ENCODE measurements at places on chromosomes 5 and 9.

GRCh38 chr9:16885931-16886330, 15.5 kb upstream of the BNC2 start:
- H3K36me3 ChIP-seq = no peaks in the 10 kb centered on the region
- H3K27me3 ChIP-seq = no peaks in the 10 kb centered on the region
- no peak overlapping the region for H3K4me3 ChIP-seq
- DNase-seq = no peak
- H3K4me1 ChIP-seq = peaks cover 3% of the 10 kb centered on the region
- no peak overlapping the region for H3K27ac ChIP-seq

- no peaks in the 10 kb centered on the region for H3K27me3 ChIP-seq
- H3K4me3 ChIP-seq = peak overlapping the region; percentile 90
- peaks cover 35% of the 10 kb centered on the region for H3K4me1 ChIP-seq
- peak overlapping the region; percentile 94 for H3K27ac ChIP-seq
Measured at GRCh38 chr5:43037636-43038495, 2.3 kb downstream of the ANXA2R start.

- no peak overlapping the region for H3K27ac ChIP-seq
- no peak for DNase-seq
- H3K36me3 ChIP-seq = peaks cover 1% of the 10 kb centered on the region
- H3K4me3 ChIP-seq = no peak overlapping the region
- no peaks in the 10 kb centered on the region for H3K4me1 ChIP-seq
Measured at GRCh38 chr9:133935328-133936005, 56.7 kb downstream of the VAV2 start.

DNA sequence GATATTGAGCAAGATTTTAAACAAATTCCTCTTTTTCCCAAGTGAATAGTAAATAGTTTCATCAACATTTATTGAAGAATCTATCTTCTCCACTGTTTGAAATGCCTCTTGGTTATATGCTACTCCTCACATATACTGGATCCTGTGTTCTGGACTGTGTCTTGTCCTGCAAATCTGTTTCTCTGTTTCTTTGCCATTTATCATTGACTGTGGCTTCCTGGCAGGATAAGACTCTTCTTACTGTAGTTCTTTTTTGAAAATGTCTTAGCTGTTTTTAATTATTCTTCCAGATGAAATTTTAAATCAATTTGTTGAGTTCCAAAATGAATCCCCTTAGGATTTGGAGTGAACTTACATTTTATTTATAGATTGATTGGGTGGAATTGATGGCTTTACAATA, 27.8 kb downstream of the RALGPS1 start:
- H3K4me1 ChIP-seq = peaks cover 5% of the 10 kb centered on the region
- no peak for DNase-seq
- H3K36me3 ChIP-seq = no peaks in the 10 kb centered on the region
- no peak overlapping the region for H3K4me3 ChIP-seq
- no peak overlapping the region for H3K27ac ChIP-seq
- H3K27me3 ChIP-seq = peaks cover 24% of the 10 kb centered on the region

DNA sequence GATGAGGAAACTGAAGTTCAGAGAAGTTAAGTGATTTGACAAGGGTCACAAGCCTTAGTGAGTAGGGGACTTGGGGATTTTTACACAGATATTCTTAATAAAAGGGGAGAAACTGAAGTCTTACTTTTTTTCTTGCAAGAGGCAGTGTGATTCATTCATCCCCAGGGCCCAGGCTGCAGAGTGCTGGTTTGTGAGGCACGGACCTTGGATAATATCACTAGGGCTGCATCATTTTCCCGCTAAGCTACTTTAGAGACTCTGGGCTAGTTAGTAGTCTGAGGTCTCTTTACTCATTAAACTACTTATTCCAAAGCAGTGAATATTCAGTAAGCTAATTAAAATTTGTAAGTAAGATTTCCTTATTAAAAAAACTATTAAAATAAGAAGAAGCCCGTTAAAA, 195.0 kb downstream of the PBX3 start:
- H3K27me3 ChIP-seq = no peaks in the 10 kb centered on the region
- H3K4me1 ChIP-seq = peaks cover 1% of the 10 kb centered on the region
- peaks cover 26% of the 10 kb centered on the region for H3K36me3 ChIP-seq

GRCh38 chr9:100534401-100534800, 43.5 kb upstream of the CAVIN4 start:
- DNase-seq = no peak
- H3K4me1 ChIP-seq = no peaks in the 10 kb centered on the region
- no peak overlapping the region for H3K27ac ChIP-seq
- no peaks in the 10 kb centered on the region for H3K36me3 ChIP-seq
- no peak overlapping the region for H3K4me3 ChIP-seq

GRCh38 chr9:113446323-113446740, 17.2 kb upstream of the RGS3 start:
- DNase-seq = no peak
- H3K4me3 ChIP-seq = no peak overlapping the region
- H3K27ac ChIP-seq = no peak overlapping the region
- H3K4me1 ChIP-seq = peaks cover 3% of the 10 kb centered on the region
- no peaks in the 10 kb centered on the region for H3K27me3 ChIP-seq
- no peaks in the 10 kb centered on the region for H3K36me3 ChIP-seq

- no peak overlapping the region for H3K27ac ChIP-seq
- H3K36me3 ChIP-seq = no peaks in the 10 kb centered on the region
- no peak for DNase-seq
- peaks cover 13% of the 10 kb centered on the region for H3K4me1 ChIP-seq
- H3K4me3 ChIP-seq = no peak overlapping the region
- H3K27me3 ChIP-seq = peaks cover 8% of the 10 kb centered on the region
Measured at GRCh38 chr9:126527109-126527825, 86.5 kb upstream of the LMX1B start.

GRCh38 chr5:33336891-33337636, 103.7 kb upstream of the TARS1 start:
- no peaks in the 10 kb centered on the region for H3K36me3 ChIP-seq
- no peaks in the 10 kb centered on the region for H3K4me1 ChIP-seq
- H3K4me3 ChIP-seq = no peak overlapping the region
- DNase-seq = no peak
- H3K27ac ChIP-seq = no peak overlapping the region

GRCh38 chr5:148482196-148482595, 98.4 kb downstream of the FBXO38 start:
- H3K4me1 ChIP-seq = peaks cover 6% of the 10 kb centered on the region
- H3K36me3 ChIP-seq = no peaks in the 10 kb centered on the region
- H3K27ac ChIP-seq = no peak overlapping the region
- no peak overlapping the region for H3K4me3 ChIP-seq
- H3K27me3 ChIP-seq = peaks cover 27% of the 10 kb centered on the region

DNA sequence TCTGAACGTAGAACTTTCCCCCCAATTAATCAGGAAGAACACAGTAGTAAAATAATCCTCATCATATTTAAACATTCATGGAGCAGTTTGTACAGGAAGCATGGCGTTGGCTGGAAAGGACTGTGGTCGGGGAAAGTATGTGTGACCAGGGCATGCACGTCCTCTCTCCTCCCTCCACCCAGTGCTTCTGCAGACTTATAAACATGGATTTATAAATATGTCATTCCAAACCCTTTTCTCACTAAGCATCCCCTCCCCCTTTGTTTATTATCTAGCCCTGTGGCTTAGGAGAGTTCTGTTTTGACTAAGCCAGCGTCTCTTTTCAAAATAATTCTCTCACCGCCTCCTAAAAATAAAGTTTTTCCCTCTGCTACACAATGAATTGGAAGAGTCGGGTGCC, 70.4 kb upstream of the DAP start:
- H3K27me3 ChIP-seq = peaks cover 4% of the 10 kb centered on the region
- H3K4me1 ChIP-seq = no peaks in the 10 kb centered on the region
- no peak overlapping the region for H3K4me3 ChIP-seq
- DNase-seq = no peak

DNA sequence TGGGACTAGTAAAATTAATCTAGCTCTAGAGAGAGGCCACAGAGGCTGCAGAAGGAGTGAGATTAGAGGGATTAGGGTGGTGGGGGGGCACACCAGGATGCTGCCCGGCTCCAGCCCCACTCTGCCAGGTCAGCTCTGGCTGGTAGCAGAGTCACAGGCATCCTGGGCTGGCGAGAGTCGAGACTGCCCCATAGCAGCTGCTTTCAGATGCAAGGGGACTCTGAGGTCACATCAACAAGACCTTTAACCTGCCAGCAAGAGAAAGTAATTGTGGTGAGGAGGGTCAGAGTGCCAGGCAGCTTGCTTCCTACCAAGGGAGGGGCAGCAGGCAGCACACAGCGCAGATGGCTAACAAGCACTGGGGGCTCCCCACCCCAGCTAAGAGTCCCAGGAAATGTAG, 7.5 kb downstream of the EPB41L4B start:
- no peak overlapping the region for H3K4me3 ChIP-seq
- no peak for DNase-seq
- no peaks in the 10 kb centered on the region for H3K36me3 ChIP-seq
- H3K27me3 ChIP-seq = peaks cover 74% of the 10 kb centered on the region
- no peak overlapping the region for H3K27ac ChIP-seq
- peaks cover 3% of the 10 kb centered on the region for H3K4me1 ChIP-seq

DNA sequence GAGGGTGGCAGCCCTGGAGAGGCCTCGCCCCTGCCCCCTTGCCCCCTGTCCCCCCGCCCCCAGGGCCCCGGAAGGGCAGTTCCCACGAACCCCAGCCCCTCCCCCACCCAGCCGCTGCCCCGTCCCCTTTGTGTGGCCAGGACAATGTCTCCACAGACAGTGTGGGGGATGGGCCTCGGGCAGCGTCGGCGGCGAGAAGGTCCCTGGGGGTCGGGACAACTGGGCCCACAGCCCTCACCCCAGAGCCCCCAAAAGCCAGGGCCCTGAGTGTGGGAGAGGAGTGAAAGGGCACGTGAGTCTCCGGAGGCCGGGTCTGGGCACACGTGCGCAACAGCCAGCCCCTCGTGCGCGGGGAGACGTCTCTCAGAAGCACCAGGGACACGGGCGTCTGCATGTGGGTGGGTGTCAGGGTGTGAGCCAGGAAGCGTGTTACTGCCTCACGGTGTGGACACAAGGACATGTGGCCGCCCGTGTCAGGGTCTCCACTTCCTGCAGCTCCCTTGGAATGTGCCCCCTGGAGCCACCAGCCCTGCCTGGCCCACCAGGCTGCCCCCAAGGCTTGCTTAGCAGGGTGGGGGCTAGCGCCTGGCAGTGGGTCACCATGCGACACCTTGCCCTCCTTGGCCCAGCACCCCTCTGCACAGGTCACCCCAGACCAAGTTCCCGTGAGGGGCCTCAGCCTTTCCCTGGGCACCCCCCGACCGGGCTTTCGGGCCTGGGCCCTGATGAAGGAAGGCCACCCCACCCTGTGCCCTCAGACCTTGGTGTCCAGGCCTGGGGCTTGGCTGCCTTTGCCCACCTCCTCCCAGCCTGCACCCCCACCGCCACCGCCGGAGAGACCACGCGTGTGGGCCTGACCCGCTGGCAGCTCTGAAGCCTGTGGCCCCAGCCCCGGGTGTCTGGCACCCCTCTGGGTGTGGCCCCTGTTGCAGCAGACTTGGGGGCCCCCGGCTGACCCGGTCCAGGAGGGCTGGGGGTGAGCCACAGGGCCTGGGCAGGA, 12.8 kb upstream of the NRARP start:
- no peaks in the 10 kb centered on the region for H3K27me3 ChIP-seq
- H3K27ac ChIP-seq = no peak overlapping the region
- no peak overlapping the region for H3K4me3 ChIP-seq
- peaks cover 5% of the 10 kb centered on the region for H3K4me1 ChIP-seq

DNA sequence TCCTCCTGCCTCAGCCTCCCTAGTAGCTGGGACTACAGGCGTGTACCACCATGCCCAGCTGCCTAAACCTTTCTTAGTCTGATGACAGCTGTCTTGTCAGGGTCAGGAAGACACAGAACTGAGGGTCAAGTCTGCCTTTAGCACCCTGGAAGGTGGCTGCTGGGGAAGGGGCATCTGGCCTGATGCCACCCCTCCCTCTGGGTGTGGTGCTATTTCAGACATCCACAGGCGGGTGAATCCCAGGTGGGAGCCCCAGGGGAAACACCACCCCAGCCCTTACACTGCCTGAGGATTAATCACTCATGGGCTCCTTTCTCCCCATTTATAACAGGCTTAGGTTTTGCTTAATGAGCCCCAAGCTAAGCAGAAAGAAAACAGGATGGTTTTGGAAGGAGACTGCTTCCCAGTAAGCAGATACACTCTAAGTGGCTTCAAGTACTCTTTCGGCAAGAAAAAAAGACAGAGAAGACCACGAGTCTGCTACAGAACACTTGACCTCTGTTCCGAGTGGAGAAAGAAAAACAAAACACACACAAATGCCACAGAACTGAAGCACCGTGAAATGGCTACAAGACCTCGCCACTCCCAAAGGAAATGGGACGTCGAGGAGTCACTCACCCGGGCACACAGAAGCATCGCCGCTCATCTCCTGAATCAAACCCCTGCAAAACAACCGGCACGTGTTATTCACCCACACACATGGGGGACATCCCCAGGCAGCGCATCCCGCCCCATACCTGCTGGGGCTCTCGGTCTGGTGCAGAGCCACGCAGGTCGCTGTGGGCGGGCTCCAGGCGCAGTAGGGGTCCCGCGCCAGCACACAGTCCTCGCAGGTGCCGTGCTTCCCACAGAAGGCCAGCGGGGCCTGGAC, 62.4 kb downstream of the SECISBP2 start:
- H3K36me3 ChIP-seq = peaks cover 35% of the 10 kb centered on the region
- no peak overlapping the region for H3K4me3 ChIP-seq
- H3K27me3 ChIP-seq = no peaks in the 10 kb centered on the region
- H3K4me1 ChIP-seq = peaks cover 25% of the 10 kb centered on the region

- H3K36me3 ChIP-seq = peaks cover 2% of the 10 kb centered on the region
- no peak overlapping the region for H3K4me3 ChIP-seq
- no peaks in the 10 kb centered on the region for H3K27me3 ChIP-seq
- H3K4me1 ChIP-seq = peaks cover 31% of the 10 kb centered on the region
- no peak overlapping the region for H3K27ac ChIP-seq
Measured at GRCh38 chr5:132384506-132385050, 15.1 kb downstream of the SLC22A5 start.

DNA sequence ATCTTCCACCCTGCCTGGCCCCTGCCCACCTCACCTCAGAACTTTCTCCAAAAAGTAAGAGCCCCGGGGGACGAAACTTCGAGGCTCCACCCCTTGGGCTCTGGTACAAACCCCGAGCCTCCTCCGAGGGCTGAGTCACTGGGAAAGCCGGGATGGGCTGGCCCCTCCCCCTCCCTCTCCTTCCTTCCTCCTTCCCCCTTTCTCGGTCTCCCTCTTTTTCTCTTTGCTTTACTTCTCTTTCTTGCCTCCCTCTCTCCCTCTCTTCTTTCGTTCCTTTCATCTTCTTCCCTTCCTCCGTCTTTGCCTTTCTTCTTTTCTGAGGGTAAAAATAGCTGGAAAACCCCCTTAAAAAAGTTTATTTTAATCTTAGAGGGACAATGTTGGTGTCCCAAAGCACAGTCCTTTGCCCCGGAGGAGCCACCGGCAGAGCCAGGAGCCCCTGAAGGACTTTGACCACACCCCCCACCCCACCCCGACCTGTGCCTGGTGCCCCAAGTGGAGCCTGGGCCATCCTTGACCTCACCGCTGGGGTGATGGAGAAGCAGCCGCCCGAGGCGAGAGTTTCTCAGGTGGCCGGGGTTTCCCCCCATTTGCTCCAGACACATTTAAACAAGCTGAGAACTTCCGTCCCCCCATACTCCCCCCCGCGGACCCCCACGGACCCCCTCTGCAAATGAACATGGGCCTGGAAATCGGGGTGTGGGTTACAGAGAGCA, 5.7 kb upstream of the NOTCH1 start:
- H3K36me3 ChIP-seq = no peaks in the 10 kb centered on the region
- peak overlapping the region; percentile 82 for H3K27ac ChIP-seq
- peaks cover 9% of the 10 kb centered on the region for H3K4me1 ChIP-seq
- DNase-seq = no peak
